ENCODE measurements at places on chromosomes 12 and 14.

DNA sequence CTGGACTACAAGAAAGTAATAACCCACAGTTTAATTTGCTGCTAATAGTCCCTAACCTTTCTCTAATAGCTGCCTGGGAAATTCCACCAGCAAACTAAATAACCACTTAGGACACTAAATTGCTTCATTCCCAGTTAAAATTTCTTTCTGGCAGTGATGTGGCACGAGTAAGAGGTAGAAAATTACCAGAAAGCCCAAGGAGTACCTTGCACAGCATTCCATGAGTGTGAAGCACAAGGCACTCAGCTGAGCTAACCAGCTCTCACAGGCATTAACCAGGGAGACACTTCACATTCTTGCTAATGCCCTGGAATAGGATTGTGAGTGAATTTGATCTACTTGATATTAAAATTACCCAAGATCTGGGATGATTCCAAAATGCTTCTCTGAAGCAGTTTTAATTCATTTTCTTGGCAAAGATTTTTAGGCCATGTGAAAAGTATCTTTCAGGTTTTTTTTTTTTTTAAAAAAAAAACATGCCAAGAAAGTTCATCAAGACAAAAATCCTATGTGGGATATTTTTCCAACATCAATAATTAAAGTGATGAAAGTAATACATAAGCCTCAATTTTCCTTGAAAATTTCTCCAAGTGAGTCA, 29.5 kb downstream of the TSPAN8 start:
- no peak for DNase-seq

DNA sequence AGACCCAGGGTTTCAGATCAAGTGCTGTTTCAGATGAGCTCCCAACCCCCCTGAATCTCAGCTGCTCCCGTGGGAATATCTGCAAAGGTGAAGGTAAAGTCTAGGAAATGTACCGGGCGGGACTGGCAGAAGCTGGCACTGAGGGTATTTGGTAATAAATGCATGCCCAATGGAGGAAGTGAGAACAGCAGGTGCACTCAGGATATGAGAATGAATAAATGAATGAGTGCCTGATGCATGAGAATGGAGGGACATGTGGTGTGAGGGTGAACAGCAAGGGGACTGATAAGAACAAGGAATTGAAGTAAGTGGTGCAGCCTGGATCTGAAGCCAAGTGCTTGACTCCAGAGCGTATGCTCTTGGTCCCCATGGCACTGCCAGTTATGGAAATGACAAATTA, 11.6 kb downstream of the RAPGEF3 start:
- no peak for DNase-seq

GRCh38 chr12:124165695-124166094, 129.2 kb upstream of the RFLNA start:
- DNase-seq = no peak

DNA sequence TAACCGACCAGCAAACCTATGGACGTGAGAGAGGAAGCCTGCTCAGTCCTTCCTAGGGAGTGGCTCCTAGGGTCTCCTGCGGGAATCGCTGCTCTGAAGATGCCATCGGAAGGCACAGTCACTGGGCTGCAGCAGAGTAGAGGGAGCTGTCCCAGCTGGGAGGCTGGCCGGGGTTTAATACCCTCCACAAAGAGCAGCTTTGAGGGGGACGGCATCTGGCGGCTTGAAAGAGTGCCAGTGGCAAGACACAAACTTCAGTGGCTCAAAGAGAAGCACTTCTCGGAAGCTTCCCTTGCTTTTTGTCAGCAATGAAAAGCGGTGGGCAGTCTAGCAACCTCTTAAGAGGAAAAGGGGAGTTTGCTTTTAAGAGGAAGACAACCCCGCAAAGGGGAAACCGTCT, 114.6 kb downstream of the TMEM132C start:
- no peak for DNase-seq

- no peak for DNase-seq
Observed at GRCh38 chr14:92658684-92659083, 89.7 kb downstream of the LGMN start.

Data from NCI-H187 treated with DMSO at 0.1 percent for 48 hours (cell line).